ENCODE measurements at places on chromosomes 1 and 21. TPM values are rescaled to one million over a fixed set of nuclear protein-coding genes. Genes with fewer than 3 reads are reported as not detected.

Gene PRR9
- not detected for total RNA-seq

Gene PRAMEF9
- not detected for total RNA-seq

- no peak for DNase-seq
Observed at GRCh38 chr1:15762546-15762945, 4.0 kb downstream of the FBLIM1 start.

DNA sequence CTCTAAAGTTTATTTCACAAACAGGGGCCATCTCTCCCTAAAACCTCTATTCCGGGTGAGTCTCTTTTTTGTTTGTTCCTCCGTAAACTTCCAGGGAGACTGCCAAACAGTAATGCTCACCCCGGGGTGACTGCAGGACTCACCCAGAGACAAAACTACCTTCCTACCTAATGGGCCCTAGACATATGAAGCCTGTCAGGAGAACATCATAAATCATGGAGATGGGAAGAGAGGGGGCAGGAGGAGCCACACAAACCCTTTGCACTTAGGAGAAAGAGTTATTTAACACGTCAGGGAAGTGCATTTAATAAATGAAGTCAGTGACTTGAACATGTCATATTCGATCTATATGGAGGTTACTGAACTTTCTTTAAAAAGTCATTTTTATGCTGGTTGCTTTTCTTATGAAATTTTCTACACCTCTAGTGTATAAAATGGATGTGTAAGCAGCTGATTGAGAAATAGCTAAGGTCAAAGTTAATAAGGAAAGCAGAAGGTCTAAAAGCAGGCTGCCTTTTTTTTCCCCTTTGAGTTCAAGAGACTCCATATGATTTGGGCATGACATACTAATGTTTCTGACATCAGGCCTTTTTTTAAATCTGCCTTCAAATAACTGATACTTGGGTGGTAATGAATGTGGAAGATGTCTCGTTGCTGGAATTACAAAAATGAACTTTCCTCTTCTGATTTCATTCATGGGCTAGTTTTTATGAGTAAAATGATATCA is 286.9 kb upstream of the USP25 start:
- no peak for DNase-seq

DNA sequence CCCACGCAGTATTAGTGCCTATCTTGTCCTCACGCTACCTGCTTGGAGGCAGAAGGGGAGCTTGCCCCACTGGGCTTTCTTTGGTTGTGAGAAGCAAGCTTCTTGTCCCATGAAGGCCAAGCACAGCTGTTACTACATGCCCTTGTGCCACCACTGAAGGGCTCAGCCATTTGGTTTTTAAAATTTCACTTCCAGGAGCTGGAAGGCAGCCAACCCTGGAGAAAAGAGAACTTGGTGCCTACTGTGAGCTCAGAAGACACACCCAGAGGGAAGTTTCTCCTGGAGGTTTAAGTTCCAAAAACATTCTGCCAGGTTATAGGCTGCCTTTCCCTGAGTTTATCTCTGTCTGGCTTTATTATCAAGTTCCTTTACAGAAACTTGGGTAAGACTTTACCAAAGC is 187.4 kb downstream of the SLC35F3 start:
- DNase-seq, result no peak
